ENCODE measurements at places on chromosomes 13 and 19.
A peak's percentile ranks its signal among the peaks of the same experiment; 100 is the strongest.

DNA sequence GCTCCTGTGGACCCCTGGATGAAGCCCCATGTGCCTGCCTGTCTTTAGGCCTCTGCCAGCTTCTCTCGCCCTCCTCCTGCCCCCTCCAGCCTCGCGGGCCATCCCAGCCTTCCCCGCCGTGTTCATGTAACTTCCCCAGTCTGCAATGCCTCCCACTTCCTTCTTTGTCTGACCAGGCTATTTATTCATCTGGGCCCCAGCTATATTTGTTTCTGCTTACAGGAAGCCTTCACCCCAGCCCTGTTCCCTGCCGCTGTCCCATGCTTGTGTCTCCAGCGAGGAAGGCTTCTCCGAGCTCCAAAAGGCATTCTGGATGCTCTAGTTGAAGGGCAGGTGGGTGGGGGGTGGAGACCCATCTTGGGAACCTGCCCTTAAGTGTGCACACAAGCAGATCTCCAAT, 7.9 kb upstream of the C3 start:
- no peak for DNase-seq

- no peak for DNase-seq
Observed at GRCh38 chr13:99374994-99375737, 68.0 kb upstream of the GPR183 start.

DNA sequence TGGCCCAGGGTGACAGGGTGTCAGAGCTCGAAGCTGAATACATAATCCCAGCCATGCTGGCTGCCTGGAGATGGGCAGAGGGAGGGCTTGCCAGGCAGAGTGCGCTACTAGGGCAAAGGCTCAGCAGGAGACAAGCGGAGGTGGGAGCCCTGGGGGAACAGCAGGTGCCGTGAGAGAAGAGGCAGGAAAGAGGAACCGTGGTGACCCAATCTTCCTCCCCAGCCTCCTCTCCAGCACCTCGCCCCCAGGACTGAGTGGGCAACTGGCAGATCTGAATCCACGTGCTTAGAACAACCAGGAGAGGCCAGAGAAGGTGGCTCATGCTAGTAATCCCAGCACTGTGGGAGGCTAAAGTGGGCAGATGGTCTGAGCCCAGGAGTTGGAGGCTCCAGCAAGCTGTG, 11.0 kb upstream of the CCL25 start:
- DNase-seq: peak; percentile 10

GRCh38 chr13:113584870-113585671, 518 bp downstream of the TFDP1 start:
- DNase-seq: peak; percentile 81

- DNase-seq: no peak
Observed at GRCh38 chr19:41018736-41019290, 27.7 kb downstream of the CYP2B6 start.

DNA sequence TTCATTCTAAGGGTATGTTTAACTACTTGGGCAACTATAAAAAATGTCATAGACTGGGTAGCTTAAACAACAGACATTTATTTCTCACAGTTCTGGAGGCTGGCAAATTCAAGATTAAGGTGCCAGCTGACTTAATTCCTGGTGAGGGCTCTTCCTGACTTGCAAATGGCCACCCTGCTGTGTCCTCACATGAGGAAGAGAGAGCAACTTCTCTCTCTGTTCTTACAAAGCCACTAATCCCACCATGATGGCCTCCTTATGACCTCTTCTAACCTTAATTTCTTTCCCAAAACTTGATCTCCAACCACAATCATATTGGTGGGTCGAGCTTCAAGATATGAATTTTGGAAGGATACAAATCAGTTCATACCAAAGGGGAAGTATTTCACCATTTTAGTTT, 399.0 kb downstream of the DCT start:
- DNase-seq: peak; percentile 5

- DNase-seq: peak; percentile 50
Observed at GRCh38 chr13:91347996-91348905, 764 bp downstream of the MIR17HG start.

GRCh38 chr13:55602784-55603183, 1537.9 kb upstream of the PRR20A start:
- DNase-seq: no peak

- no peak for DNase-seq
Observed at GRCh38 chr13:71661921-71662320, 205.1 kb downstream of the DACH1 start.

- DNase-seq: no peak
Observed at GRCh38 chr13:69955271-69955670, 152.4 kb upstream of the ATXN8OS start.

DNA sequence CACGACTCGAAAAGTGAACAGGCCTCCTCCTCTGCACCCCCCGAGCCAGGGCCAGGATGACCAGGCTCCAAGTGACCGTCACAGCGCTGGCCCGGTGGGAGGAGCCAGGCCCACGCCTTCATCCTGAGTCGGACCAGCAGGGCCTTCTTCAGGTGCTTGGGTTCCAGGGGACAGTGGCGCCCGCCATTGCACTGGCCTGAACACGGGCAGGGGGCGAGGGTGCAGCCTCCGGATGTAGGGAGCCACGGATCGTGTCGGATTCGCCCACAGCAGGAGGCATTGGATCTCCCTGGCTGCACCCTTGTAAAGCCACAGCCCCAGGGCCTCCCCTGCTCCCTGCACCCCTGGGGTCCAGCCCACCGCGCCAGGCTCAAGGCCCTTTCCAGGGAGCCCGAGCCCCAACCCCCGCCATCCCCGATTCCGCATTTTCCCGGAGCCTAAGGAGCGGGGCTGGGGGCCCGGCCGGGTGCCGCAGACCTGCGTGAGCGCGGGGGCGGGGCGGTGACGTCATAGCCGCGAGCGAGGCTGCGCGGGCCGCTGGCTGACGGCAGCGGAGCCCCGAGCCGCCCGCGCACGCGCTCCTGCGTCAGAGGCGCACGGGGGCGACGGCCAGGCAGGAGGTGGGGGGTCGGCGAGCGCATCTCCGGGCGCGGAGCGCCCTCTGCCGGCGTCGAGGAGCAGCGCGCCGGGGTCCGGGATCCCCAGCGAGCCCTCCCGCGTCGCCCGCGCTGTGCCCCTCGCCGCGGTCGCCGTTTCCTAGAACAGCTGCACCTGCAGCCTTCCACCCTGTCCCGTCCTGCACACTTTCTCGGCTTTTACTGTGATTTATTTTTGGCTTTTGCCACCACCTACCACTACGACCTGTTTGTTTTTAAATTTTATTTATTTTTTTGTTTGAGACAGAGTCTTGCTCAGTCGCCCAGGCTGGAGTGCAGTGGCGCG, 1.5 kb upstream of the ATP5F1D start:
- DNase-seq: peak; percentile 100

- no peak for DNase-seq
Observed at GRCh38 chr13:34345258-34345965, 527.5 kb downstream of the RFC3 start.

DNA sequence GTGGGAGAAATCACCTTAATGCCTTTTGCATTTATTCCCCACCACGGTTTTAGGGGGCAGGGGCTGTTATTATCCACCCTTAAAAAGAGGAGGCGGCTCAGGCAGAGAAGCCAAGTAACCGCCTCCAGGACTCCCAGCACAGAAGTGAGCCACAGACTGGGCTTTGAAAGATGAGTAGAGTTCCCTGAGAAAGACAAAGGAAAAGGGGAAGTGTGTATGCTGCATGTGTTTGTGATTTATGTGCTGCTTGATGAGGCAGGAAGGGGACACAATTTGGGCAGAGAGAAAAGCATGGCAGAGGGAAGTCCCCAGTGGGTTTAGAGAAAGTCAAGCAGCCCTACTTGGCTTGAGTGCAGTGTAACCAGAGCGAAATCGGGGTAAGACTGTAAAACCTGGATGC, 85.0 kb downstream of the DOCK9 start:
- DNase-seq: no peak

DNA sequence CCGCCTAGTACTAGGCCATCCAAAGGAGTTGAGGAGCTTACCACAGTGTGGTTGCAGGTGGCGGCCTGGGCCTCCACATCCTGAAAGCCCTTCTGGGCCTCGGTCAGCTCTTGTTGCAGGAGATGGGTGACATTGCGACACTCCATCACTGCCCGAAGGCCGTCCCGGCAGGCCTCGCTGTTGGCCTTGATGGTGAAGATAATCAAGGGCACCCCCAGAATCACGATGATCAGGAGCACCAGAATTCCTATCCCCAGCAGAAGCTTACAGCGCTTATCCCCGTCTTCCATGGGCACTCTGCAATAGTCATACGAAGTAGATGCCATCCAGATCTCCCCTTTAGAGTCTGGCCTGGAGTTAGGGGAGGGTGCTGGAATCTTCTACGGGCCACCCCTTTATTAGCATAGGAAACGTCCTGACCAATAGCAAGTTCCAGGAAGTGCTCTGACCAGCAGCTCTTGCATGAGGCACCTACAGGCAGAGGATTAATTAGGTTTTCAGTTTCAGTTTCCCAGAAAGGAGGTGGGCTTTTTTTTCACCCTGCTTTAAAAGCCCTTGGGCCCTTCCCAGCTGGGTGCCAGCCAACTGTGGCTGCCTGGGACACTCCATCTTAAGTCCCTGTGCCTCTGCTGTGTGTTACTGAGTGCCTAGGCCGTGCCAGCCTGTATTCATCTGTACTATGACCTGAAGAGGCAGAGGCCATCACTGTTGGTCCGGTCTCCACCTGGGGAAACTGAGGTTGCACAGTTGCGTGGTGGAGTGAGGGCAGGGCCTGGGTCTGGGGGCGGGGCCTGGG, at the start of gene BST2:
BST2 (minus strand) TSS at position 381 of the 796 bp plus-strand sequence; CDS start at position 326, 55 bp downstream.
- DNase-seq: peak; percentile 87

- no peak for DNase-seq
Observed at GRCh38 chr13:19673473-19674430, 40.3 kb downstream of the MPHOSPH8 start.

GRCh38 chr19:5307655-5308054, 33.0 kb downstream of the PTPRS start:
- no peak for DNase-seq

DNA sequence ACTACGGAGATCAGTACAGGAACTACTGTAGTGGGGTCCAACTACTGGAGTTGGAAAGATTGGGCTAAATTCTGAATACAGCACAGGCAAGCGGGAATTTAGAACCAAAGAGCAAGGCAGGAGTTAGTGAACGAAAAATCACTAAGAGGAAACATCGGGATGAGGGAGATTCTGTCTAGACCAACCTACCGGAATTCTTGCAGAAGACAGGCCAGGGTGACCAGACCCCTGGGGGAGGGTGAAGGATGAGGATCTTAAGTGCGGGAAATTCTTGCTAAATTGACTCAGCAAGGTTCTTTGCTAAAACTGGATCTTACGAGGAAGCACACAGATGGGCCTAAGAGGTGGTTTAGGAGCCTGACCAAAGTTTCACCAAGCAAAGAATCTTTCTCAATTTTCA, 13.2 kb upstream of the PSPC1 start:
- no peak for DNase-seq

DNA sequence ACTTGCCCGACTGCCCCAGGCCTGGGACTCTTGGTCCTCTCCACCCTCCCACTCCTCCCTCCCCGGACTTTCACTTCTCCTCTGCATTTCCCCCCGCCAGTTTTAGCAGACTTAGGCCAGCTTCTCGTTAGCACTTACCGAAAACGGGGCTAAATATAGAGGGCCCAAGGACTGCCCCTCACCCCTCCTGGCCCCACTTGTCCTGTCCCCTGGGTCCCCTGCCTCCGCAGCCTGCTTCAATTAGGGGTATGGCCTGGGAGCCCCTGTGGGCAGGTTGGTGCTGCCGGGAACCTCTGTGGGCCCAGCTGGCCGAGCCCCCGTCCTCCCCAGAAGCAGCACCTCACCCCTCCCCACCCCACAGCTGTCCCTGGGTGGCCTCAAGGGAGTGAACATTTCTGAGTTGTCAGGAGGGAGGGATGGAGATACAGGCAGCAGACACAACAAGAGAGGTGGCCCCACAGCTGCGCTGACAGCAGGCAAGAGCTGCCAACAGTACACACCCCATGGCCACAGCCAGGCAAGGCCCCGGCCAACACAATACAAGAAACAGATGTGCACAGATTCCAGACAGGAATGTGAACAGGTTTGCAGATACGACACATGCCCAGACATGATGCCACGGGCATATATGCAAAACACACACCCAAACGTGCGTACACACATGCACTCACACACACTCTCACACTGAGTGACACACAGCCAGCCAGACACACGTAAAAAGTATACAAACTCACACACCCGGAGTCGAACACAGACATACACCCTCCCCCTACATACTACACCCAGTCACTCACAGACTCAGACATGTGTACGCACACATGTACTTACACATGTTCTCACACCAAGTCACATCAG, 2.6 kb downstream of the POU2F2 start:
- DNase-seq: peak; percentile 47

DNA sequence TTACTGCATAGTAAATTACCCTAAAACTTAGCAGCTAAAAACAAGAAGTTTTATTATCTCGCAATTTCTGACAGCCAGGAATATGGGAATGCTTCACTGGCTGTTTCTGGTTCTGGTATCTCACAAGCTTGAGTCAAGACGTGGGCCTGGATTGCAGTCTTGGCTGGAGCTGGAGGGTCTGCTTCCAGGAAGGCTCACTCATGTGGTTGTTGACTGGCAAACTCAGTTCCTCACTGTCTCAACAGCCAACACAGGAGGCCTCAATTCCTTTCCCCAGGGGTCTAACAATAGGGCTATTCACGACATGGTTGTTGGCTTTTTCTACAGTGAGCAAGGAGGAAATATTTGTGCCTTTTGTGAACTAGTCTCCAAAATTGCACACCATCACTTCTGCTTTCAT, 146.3 kb downstream of the GPC5 start:
- DNase-seq: peak; percentile 16

DNA sequence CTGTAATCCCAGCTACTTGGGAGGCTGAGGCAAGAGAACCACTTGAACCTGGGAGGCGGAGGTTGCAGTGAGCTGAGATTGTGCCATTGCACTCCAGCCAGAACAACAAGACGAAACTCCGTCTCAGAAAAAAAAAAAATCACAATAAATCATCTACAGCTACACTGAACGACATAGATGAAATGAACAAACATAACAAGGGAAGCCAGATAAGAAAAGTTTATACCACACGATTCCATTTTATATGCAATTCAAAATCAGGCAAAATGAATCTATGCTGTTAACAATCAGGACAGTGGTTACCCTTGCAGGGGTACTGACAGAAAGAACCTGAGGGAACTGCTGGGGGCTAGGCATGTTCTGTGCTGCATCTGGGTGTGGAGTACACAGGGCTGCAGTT, 5.7 kb downstream of the XRCC1 start:
- no peak for DNase-seq

GRCh38 chr13:101493541-101493940, 41.1 kb downstream of the ITGBL1 start:
- no peak for DNase-seq

DNA sequence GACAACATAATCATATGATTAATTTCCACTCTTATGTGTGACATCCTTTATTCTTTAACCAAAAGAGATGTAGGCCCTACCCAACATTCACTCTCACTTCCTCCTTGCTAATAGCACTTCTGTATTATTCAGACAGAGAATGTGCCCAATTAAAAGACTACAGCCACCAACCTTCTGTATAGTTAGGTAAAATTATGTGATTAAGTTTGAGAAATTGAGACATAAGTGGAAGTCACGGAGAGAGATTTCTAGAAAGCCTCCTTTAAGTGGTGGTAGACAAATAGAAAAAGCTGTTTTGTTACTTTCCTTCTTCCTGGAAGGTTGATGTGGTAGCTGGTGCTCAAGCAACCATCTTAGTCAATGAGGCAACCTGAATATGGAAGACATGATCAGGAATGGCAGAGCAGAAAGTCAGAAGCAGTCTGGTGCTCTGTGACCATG, 14.8 kb downstream of the EPSTI1 start:
- no peak for DNase-seq
